ENCODE measurements at places on chromosomes 13 and 19. TPM values are rescaled to one million over a fixed set of nuclear protein-coding genes. Genes with fewer than 3 reads are reported as not detected.

DNA sequence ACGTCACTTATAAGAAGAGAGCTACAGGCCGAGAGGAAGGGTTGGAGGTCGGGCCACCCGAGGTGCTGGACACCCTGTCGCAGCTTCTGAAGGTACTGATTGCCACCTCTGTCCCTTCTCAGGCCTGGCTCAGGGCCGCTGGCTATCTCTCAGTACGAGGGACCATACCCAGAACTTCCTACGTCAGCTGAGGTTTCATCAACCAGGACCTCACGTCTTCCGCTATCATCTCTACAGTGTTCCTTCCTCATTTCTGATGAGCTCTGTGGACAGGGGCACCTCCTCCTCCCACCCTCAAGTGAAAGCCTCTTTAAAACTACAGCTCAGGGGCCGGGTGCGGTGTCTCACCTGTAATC, 58.2 kb upstream of the USE1 start:
- H3K4me1 ChIP-seq = peaks cover 5% of the 10 kb centered on the region
- H3K4me3 ChIP-seq = no peak overlapping the region
- H3K27me3 ChIP-seq = no peaks in the 10 kb centered on the region
- peaks cover 33% of the 10 kb centered on the region for H3K36me3 ChIP-seq
- DNase-seq = no peak

GRCh38 chr19:12974301-12975220, 5.2 kb downstream of the DAND5 start:
- no peak for DNase-seq
- no peaks in the 10 kb centered on the region for H3K27me3 ChIP-seq
- peaks cover 6% of the 10 kb centered on the region for H3K36me3 ChIP-seq
- H3K4me1 ChIP-seq = peaks cover 6% of the 10 kb centered on the region
- no peak overlapping the region for H3K4me3 ChIP-seq

DNA sequence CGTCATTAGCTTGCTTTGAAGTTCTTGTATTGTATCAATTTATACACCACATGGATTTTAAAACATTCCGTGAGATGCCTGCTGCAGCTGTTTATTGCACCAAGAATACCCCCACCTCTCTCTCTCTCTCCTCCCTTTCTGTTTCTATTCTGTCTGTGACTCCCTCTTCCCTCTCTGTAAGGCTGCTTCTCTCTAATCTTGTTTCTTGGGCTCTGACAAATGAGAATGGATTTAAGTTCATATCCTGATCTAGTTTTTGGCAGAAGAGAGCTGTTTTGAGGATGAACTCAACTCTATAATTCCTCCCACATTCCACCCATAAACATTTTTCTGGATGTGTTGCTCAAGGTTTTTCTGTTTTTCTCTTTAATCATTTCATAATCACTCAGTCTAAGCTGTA, 144.3 kb upstream of the FRY start:
- no peak overlapping the region for H3K4me3 ChIP-seq
- no peaks in the 10 kb centered on the region for H3K27me3 ChIP-seq
- H3K4me1 ChIP-seq = peaks cover 6% of the 10 kb centered on the region
- no peak for DNase-seq
- no peak overlapping the region for H3K27ac ChIP-seq

GRCh38 chr19:23823952-23824389, 65.3 kb upstream of the ZNF681 start:
- H3K4me1 ChIP-seq = no peaks in the 10 kb centered on the region
- no peaks in the 10 kb centered on the region for H3K36me3 ChIP-seq
- no peaks in the 10 kb centered on the region for H3K27me3 ChIP-seq
- no peak overlapping the region for H3K4me3 ChIP-seq
- no peak overlapping the region for H3K27ac ChIP-seq
- DNase-seq = peak; percentile 16

- no peaks in the 10 kb centered on the region for H3K4me1 ChIP-seq
- no peak overlapping the region for H3K27ac ChIP-seq
Observed at GRCh38 chr13:39635564-39635963, 19.9 kb upstream of the COG6 start.

GRCh38 chr13:95833126-95833525, 156.2 kb downstream of the DNAJC3 start:
- no peaks in the 10 kb centered on the region for H3K27me3 ChIP-seq
- peaks cover 13% of the 10 kb centered on the region for H3K36me3 ChIP-seq
- peaks cover 19% of the 10 kb centered on the region for H3K4me1 ChIP-seq
- peak; percentile 28 for DNase-seq
- no peak overlapping the region for H3K4me3 ChIP-seq

The ZNF135 gene
- total RNA-seq = not detected

The ZNF221 gene
- 1.2 TPM for total RNA-seq

The AMER2 gene
- total RNA-seq = not detected

The PCDH20 gene
- not detected for total RNA-seq

The RFX1 gene
- 16.8 TPM for total RNA-seq

All from MCF 10A (cell line).